ENCODE measurements at places on chromosomes 2 and 18. TPM values are rescaled to one million over a fixed set of nuclear protein-coding genes. Genes with fewer than 3 reads are reported as not detected.

The PPM1B gene
- total RNA-seq, result 39.8 TPM

The MOGAT1 gene
- not detected for total RNA-seq

The PDCL3 gene
- 20.9 TPM for total RNA-seq

The AQP12A gene
- not detected for total RNA-seq

The LHCGR gene
- 0.51 TPM for total RNA-seq

The UGT1A3 gene
- 0.51 TPM for total RNA-seq

The SLC1A4 gene
- 17.3 TPM for total RNA-seq

The CCDC121 gene
- total RNA-seq, result 5.7 TPM

The ALKAL2 gene
- 2.3 TPM for total RNA-seq

The ANKZF1 gene
- total RNA-seq, result 41.0 TPM

The INO80B gene
- total RNA-seq, result 26.0 TPM

The TMEM247 gene
- total RNA-seq, result not detected

The TRABD2A gene
- total RNA-seq, result not detected

The SLC19A3 gene
- 5.3 TPM for total RNA-seq

The PRKCE gene
- total RNA-seq, result 15.7 TPM

The SFTPB gene
- 21.7 TPM for total RNA-seq

The KYNU gene
- 0.62 TPM for total RNA-seq

The RDH14 gene
- 37.8 TPM for total RNA-seq

The TWIST2 gene
- 21.8 TPM for total RNA-seq

The GATA6 gene
- total RNA-seq, result 2.2 TPM

The DNER gene
- 1.3 TPM for total RNA-seq

The TSGA10 gene
- total RNA-seq, result 2.9 TPM

The WDR35 gene
- 14.0 TPM for total RNA-seq

The GNAL gene
- 3.9 TPM for total RNA-seq

The SERPINB12 gene
- 2.6 TPM for total RNA-seq

The POTEC gene
- not detected for total RNA-seq

The NPPC gene
- 10.7 TPM for total RNA-seq

All from tongue (tissue), 3 donors.